ENCODE measurements at places on chromosomes 1 and 21.

DNA sequence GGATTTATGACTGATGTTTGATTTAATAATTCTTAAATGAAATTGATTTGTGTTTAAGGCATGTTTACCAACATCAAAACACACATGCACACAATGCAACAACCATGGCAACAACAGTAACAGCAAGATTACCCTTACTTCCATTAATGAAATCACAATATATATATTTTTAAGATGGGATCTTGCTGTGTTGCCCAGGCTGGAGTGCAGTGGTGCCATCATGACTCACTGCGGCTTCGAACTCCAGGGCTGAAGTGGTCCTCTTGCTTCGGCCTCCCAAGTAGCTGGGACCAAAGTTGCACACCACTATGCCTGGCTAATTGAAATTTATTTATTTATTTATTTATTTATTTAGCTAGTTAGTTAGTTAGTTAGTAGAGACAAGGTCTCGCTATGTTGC lies 27.7 kb downstream of the NEK7 start:
- DNase-seq = no peak

DNA sequence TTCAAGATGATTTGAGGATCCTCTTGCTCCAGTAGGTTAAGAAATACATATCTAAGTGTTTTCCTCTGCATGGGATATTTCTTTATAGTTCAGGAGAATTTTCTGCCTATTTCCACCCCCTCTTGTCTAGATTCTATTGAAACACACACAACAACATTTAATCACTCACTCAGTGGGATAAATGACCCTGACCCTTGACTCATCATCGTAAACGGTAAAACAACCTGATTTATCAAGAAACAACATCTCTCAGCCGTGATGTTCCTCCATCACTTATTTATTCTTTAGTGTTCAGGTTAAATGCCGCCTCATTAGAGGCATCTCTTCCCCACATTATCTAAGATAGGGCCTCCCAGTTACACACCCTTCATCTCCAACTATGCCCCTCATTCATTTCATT lies 208.7 kb upstream of the FMN2 start:
- no peak for DNase-seq

- no peak for DNase-seq
Measured at GRCh38 chr1:35644204-35644603, 2.9 kb upstream of the PSMB2 start.

- no peak for DNase-seq
Measured at GRCh38 chr1:53307037-53307436, 20.8 kb downstream of the LRP8 start.

DNA sequence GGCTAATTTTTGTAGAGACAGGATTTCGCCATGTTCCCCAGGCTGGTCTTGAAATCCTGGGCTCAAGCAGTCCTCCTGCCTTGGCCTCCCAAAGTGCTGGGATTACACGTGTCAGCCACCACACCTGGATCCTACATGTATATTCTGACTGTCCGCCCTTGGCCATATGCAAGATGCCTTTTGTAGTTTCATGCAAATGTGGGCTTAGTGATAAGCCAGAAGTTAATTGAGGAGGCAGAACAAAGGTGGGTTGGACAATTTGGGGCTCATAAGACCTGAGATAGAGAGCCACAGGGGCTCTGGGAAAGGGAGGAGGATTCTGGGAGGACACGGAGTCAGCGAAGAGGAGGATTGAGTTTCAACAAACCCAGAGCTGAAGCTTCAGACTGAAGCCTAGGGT lies 24.9 kb downstream of the ALPL start:
- no peak for DNase-seq

DNA sequence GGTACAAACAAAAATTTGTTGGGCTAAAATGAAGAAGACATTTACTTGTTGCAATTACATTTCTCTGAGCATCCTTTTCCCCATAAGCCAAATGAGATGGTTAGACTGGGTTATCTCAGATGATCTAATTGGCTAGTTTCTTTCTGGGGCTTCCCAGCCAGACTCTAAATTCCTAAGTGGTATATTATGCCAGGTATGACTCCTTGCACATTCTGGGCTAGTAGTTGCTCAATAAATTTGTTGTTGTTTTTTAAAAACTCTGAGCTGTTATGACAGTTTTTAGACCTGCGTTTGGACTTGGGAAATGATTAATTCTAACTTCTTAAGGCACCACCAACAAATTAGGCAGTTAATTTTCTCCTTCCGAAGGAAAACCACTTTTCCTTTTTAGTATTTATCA lies 66.1 kb downstream of the UCK2 start:
- no peak for DNase-seq

DNA sequence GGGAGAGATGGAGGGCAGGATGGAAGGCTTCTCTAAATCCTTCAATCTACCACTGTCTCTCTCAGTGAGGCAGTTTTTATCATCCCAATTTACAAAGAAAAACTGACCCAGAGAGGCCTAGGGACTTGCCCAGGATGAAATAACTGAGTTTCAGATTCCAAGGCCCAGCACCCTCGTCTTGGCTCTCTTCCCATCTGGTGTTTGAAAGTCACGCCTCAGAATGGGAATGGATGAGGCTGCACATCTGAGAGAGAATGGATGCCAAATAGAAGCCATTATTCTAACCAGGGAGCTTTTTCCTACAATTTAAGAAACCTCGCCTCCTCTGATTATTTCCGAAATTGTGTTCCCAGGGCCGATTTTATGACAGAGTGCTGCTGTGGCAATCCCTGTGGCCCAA lies 10.6 kb upstream of the KCNN3 start:
- no peak for DNase-seq

- no peak for DNase-seq
Measured at GRCh38 chr1:85296980-85297379, 20.5 kb upstream of the BCL10 start.

GRCh38 chr1:38285807-38286530 lies 239.4 kb upstream of the POU3F1 start:
- DNase-seq = no peak

All from NCI-H187 treated with DMSO at 0.1 percent for 48 hours (cell line).